ENCODE measurements at places on chromosomes 3 and 15.
A peak's percentile ranks its signal among the peaks of the same experiment; 100 is the strongest.

DNA sequence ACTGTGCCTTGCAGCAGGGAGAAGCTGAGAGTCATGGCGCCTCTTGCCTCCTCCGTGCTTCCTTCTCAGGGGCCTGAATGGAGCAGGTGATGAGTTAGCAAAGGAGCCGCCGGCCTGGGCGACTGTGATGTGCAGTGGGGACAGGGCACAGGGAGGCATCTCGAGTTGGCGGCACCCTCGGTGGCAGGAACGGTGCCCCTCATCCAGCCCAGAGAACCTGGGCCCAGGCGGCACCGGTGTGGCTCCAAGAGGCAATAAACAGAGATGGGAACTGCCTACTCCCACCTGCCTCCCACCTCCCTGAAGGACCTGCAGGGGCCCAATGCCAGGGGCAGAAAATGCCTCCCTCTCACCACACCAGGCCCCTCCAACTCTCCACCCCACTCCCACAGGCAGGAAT lies 6.2 kb downstream of the SLC41A3 start:
- no peak for DNase-seq

GRCh38 chr15:62141643-62142588 lies 23.2 kb downstream of the C2CD4B start:
- DNase-seq: no peak

- DNase-seq: no peak
These were observed 620 bp upstream of the PYGO1 start for GRCh38 chr15:55588815-55589115.

- no peak for DNase-seq
These were observed 508.2 kb upstream of the TGFBR2 start for GRCh38 chr3:30098243-30098642.

- no peak for DNase-seq
These were observed 26.3 kb upstream of the MTHFS start for GRCh38 chr15:79923079-79923514.

DNA sequence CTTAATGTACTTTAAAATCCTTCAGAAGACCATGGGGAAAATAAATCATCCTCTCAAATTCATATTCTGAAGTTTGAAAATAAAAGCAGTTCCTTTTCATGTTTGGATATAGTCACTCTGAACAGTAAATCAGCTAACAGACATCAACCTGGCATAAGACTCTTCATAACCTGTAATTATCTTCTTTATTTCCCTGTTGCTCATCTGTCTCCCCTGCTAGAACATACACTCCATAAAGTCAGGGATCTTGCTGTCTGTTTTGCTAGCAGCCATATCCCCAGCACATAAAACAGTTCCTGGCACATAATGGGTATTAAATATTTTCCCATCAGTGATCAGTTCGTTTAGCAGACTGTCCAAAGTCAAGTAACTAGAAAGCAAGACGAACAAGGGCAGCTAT lies 11.2 kb downstream of the VGLL4 start:
- DNase-seq: no peak

DNA sequence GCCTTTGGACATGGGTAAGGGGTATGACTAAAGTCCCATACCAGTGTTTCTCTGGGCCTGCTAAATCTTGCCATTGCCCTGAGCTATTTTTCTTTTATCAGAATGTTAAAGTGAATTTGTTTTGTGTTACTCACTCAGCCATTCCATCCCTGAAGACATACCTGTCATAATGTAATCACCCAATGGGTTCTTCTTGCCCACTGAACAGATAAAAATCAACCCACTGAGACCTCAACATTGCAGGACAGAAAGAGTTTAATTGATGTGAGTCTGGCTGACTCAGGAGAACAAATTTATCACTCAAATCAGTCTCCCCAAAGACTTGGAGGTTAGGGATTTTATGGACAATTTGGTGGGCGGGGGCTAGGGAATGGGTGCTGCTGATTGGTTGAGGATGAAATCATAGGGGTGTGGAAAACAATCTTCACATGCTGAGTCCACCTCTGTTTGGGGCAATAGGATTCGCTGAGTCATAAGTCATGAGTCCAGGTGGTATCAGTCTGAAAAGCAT lies 47.4 kb downstream of the ILDR1 start:
- no peak for DNase-seq

- no peak for DNase-seq
These were observed 20.5 kb upstream of the ABHD2 start for GRCh38 chr15:89067751-89068150.

DNA sequence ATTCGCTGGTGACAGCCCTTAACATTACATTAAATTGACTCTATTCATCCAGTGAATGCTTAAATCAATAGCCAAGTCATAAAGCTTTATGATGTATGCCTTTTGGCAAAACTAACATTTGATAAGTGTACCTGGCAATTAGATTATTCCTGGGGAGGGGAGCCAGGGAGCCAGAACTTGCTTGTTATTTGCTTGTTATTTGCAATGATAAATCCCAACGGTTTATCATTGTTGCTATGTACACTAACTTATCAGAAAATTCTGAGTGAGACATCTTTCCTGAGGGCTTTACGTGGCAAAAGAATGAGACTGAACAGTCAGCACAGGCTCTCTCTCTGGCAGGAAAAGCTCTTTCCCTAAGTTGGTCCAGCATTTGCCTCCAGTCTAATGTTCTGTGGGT lies 35.8 kb upstream of the FBN1 start:
- no peak for DNase-seq

GRCh38 chr15:75069301-75069925 lies 46.0 kb downstream of the PPCDC start:
- DNase-seq: no peak

GRCh38 chr3:178397836-178398235 lies 138.4 kb upstream of the KCNMB2 start:
- DNase-seq: no peak

- DNase-seq: no peak
These were observed 37.3 kb downstream of the DZIP1L start for GRCh38 chr3:138078096-138078495.

DNA sequence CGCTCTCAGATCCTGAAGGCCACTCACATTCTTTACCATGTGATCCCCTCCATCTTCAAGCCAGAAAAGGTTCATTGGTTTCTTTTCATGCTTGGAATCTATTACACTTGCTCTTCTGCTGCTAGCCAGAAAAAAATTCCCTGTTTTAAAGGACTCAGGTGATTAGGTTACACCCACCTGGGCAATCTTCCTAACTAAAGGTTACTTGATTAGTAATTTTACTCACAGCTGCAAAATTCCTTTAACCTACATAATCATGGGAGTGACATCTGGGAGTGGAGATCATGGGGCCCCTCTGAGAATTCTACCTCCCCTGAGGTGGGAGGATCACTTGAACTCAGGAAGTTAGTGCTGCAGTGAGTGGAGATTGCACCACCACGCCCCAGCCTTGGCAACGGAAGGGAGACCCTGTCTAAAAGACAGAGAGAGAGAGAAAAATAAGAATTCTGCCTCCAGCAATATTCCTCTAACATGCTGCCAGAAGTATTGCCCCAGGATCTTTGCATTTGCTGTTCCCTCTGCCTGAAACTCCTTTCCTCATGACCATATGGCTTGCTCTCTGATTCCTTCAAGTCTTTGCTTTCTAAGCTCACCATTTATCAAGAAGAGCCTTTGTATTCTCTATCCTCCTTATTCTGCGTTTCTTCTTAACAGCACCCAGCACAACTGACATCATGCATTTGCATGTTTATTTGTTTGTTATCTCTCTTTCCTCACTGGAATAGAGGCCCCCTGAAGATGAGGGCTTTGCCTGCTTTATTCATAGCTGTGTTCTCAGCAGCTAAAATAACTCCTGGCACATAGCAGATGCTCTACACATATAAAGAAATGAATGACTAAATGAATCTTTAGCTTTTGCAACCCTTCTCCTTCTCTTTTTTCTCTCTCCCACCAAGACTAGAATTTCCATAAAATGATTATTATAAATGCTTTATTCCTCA lies 68.2 kb downstream of the EDEM1 start:
- DNase-seq: no peak

GRCh38 chr3:22439626-22440025 lies 688.6 kb upstream of the ZNF385D start:
- no peak for DNase-seq

DNA sequence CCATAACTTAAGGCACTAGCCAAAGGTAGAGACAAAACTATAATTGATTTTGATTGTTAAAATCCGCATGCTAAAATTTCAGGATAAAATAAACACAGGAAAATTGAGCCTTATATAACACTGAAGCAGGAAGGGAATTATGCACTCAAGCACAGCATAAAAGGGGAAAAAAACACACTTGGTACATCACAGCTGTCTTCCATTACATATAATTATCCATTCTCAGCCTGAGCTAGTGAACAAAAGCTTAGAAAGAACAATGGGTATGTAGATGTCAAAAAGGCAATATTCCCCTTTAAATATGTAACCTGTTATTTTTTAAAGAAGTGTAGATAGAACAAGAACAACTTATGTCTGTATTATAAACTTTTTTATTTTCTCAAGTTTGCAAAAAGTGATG lies 899.2 kb downstream of the ROBO1 start:
- no peak for DNase-seq

GRCh38 chr3:81823882-81824395 lies 62.5 kb upstream of the GBE1 start:
- DNase-seq: peak; percentile 21

DNA sequence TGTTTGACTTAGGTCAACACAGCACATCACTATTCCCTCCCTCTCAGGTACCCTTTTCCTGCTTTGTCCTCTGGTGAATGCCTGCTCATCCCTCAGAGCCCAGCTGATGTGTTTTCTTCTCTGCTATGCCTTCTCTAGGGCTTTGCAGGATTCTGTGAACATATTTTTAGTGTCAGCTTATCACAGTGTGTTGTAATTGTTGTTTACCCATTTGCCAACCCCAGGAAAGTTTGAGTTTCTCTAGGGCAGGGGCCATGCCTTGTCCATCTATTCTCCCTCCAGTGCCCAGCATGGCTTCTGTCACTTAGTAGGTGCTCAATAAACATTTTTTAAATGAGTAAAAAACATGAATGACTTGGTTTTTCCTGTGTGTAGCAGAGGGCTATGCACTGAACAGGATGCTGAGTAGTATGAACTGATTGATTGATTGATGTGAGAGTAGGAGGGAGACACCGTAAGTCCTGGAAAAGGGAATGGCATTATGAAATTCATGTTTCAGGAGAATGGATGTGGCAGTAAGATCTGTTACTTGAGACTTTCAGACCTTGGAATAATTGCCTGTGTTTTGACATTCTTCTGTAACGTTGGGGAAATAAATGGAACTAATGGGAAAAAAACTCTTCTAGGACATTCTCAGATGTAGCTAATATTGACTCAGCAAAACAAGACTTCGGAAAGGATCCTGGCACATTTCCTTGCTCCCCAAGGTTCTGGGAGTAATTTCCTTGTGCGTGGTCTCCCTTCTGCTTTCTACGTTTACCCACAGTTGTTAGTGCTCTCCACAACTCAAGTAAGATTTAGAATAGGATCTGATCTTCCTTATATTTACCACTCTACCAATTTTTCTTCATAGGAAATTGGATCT lies 267.3 kb upstream of the TBL1XR1 start:
- DNase-seq: no peak

GRCh38 chr3:47156396-47156795 lies 7.5 kb downstream of the SETD2 start:
- no peak for DNase-seq

DNA sequence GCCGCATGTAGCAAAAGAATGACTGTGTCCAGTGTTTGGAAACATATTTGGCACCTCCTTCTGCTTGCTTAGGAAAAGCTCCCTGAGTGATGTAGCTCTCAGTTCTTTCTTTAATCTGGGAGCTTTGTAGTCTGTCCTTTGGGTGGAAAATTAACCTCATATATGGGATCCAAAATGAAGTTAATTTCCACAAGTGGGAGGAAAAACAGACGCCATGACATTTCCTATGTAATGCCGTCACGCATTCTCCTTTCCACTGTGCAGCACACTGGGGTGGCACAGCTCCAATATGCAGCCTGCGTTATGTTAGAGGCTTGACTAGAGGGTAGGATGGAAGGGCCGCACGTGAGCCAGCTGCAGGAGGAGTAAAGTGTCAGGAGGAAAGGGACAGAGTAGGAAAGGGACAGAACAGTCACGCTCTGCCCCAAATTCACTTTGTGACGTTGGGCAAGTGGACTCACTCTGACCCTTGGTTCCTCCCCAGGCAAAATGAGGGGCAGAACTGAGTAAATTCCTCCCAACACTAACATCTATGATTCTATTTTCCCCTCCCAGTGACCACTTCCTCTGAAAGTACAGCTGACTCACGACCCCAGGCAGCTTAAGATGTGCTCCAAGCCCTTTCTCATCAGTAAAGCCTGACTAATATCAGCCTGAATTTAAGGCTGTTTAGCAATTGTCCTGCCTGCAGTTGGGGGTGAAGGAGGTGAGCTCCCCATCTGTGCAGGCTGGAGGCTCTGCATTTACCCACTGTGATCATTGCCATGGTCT lies 176.5 kb upstream of the PFN2 start:
- DNase-seq: no peak
